ENCODE measurements at places on chromosomes 6 and 20.
A peak's percentile ranks its signal among the peaks of the same experiment; 100 is the strongest.

- no peak for DNase-seq
These were observed 78.9 kb downstream of the GINS1 start for GRCh38 chr20:25486377-25486776.

DNA sequence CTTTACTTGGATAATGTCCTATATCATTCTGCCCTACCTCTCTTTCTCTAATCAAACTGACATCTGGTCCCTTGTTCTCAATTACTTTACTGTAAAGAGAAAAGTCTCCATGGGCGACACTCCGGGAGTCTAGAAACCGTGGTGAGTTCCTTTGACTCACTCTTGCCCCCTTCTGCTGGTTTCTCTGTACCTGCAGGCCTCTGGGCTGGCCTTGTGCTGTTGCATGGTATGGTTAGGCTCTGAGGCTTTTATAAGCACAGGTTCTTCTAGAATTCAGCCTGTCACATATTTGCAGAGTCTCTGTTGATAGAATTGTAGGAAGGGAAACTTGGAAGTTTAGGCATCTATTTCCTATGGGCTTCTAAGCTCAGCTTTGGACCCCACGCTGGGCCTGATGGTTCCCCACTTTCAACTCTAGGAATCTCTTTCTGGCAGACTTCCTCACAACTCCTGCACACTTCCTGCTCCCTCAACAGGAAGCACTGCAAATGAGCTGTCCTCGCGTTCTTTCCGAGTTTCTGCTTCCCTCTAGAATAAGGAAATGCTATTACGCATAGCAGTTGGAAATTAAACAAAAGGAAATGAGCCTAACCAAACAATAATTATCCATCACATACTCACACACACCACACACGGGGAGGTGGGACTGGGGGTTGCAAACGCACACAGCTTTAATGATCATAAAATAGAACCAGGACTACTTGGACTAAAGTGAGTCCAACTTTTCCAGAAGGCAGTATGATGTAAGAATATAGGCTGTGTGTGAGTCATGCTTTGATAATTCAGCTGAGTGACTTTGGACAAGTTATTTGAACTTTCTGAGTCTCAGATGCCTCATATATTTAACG, 683.3 kb downstream of the QKI start:
- no peak for DNase-seq

DNA sequence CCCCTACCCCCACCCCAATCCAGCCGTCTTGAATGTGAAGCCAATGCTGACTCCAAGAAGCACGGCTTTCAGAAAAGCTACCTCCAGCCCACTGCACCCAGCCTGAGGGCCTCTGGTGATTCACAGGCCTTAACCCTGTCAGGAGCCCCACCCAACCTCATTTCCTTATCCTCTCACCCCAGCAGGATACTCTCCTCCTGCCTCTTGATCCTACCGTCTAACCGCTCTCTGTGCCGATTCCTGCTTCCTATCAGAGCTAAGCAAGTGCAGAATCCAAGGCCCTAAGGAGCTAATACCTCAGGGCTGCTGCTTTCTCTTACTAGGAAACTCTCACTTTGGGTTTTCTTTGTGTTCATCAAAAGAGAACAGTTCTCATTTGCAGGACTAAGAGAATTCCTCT, 47.2 kb downstream of the TRERF1 start:
- DNase-seq: peak; percentile 42

DNA sequence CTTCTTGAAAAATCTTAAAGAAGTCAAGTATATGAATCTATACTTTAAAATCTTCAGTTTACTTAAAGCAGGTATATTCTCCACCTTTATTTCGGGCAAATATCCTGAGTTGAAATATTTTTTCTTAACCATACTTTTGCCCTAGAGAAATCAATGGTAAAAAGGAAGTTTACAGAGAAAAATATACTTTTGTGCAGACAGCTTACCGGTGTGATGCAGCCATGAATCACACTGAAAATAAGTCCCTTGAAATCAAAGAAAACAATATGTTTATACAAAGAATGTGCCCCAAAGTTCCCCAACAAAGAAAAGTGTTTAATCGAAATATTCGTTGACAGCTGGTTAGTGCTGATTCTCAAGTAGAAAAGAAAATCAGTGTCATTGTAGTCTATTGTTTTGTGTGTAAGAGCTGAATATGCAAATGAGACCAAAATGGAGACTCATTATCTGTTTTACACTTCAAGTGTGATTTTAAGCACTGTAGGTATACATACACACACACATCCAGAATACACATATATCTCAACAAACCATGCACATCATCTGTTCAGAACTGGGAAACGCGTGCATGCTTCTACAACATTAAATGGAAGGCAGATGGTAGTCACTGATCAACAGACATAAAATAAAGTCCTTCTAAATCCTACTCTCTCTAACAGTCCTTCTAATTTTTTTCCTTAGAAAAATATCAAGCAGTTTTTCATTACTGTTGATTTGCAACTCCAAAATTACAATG, 73.3 kb downstream of the BTBD9 start:
- no peak for DNase-seq

DNA sequence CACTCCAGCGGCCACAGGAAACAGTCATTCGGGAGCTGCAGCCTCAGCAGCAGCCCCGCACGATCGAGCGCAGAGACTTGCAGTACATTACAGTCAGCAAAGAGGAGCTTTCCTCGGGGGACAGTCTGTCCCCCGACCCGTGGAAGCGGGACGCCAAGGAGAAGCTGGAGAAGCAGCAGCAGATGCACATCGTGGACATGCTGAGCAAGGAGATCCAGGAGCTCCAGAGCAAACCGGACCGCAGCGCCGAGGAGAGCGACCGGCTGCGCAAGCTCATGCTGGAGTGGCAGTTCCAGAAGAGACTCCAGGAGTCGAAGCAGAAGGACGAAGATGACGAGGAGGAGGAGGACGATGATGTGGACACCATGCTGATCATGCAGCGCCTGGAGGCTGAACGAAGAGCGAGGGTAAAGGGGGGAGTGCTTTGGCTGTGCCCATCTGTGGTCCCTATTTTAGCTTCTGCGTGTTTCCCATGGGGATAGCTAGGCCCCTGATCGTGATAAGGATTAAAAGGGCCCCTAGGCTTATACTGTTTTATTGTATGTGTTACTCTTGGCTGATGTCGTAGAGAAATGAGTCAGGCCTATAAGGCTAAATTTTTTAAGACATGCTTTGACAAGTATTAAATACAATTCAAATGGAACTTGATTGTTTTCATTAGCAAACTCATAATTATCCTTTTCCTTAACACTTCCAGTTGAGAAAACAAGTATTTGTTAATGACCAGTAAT, 45.5 kb upstream of the KIF25 start:
- no peak for DNase-seq

GRCh38 chr6:36364669-36365479, 22.6 kb downstream of the ETV7 start:
- no peak for DNase-seq

DNA sequence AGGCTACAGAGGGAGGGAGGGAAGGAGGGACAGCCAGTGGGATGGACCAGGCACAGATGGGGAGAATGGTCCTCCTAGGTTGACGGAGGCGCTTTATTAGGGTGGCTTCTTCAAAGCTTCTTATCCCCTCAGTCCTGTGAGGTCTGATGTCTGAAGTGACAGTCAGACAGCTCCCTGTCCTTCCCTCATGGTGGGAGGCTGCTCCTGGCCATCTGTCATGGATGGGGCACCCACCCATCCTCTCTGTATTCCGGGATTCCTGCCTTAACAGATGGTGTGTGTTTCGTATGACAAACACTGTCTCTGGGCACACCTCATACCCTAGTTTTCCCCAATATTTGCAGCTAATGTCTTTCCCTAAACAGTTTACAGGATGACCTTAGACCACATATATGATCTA, 7.9 kb downstream of the RIN2 start:
- DNase-seq: no peak

DNA sequence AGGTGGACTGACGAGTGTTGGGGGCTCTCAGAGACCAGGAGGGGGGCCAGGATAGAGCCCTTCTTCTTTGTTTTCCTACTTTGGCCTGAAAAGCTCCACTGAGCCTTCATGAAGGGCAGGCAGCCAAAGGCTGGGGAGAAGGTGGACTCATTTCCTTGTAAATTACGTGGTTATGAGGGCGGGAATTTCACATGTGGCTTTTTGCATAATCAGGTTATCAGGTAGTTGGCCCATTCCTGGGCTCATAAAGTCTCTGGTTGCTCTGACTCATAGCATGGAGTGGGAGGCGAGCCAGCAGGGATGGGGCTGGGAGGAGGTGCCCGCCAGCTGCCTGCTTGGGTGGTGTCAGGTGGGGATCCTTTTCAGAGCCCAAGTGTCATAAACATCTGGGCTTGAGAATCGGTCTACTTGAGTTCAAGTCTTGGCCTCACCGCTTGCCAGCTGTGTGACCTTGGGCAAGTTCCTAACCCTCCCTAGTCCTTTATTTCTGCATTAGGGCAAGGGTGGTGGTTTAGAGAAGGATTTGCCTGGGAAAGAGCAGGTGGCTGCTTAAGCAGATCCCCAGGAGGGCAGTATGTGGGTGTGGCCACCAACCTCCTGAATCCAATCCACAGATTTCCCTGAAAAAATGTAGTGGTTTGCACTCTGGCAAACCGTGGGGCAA, 26.5 kb upstream of the RNF24 start:
- no peak for DNase-seq

GRCh38 chr20:62114894-62115293, 7.4 kb upstream of the LSM14B start:
- DNase-seq: no peak

- no peak for DNase-seq
These were observed 25.9 kb downstream of the NUDT3 start for GRCh38 chr6:34366639-34366921.

DNA sequence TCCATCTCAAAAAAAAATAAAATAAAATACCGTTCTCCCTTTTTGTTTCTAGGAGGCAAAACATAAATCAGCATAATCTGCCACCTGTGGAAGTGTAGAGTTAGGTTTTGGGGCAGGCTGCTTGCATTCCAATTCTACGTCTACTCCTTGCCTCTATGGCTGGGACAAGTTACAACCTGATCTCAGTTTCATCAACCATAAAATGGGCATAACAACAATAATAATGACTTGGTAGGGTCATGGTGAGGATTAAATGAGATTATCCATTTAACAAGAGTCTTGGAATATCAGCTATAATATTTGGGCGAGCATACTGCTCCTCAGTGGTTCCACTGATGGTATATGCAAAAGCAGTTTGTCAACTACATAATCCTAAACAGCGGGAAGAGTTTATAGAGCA, 3.7 kb upstream of the RAE1 start:
- no peak for DNase-seq

DNA sequence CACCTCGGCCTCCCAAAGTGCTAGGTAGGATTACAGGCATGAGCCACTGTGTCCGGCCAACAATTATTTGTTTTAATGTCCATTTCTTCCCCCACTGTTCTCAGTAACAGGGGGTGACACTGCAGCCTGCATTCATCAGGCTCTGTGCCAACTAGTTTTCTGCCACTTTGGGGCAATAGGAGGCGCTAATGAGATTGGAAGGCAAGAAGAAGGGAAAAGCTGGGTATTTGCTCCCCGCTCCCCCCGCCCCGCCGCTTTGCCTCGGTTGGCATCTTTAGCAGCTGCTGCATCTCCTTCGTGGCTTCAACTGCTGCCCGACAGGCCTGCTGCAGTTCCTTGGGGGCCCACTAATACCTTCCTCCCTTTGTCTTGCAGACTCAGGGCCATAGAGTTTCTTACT, 35.0 kb upstream of the MDGA1 start:
- no peak for DNase-seq

- no peak for DNase-seq
These were observed 20.4 kb upstream of the ZNF318 start for GRCh38 chr6:43389730-43390295.

GRCh38 chr6:63663147-63663955, 27.7 kb downstream of the PHF3 start:
- DNase-seq: no peak

DNA sequence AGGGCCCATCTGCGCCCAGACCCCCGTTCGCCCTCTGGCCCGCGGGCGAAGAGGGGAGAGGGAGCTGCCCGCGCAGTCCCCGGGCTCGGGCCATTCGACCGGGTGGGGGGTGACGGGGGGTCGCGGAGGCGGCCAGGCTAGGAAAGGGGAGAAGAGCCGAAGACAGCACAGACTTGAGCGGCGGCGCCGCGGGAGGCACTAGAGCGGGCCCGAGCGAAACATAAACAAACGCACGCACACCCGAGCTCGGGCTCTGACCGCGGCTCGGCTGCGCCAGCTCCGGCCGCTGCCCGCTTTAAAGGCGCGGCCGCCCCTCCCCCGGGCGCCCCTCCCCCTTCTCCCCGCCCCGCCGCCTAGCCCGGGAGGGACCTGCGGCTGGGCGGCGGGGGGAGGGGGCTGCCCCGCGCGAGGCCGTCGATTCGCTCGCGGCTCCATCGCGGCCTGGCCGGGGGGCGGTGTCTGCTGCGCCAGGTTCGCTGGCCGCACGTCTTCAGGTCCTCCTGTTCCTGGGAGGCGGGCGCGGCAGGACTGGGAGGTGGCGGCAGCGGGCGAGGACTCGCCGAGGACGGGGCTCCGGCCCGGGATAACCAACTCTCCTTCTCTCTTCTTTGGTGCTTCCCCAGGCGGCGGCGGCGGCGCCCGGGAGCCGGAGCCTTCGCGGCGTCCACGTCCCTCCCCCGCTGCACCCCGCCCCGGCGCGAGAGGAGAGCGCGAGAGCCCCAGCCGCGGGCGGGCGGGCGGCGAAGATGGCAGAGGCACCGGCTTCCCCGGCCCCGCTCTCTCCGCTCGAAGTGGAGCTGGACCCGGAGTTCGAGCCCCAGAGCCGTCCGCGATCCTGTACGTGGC, at the start of gene FOXO3:
TSS of gene FOXO3 (plus strand) at position 455 of the 846 bp plus-strand sequence. CDS start at position 747, 292 bp downstream.
- peak; percentile 39 for DNase-seq

DNA sequence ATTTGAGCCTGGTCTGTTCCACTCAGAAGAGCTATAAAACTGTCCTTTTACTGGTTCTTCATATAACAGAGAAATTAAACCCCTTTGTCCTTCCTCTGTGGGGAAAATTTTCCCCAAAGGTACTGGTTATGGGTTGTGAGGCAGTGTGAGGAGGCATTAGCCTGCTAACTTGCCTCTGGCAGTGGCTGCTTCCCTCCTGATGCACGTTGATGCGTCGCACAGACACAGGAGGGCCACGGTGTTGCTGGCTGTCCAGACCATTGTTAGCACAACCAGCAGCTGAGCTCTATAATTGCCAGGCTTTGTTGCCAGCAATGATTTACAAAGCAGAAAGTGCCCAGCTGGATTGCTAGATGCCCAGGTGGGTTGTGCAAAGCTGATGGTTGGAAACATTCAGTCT, 10.1 kb downstream of the AAR2 start:
- no peak for DNase-seq
